ENCODE measurements at places on chromosomes 1 and 21.

DNA sequence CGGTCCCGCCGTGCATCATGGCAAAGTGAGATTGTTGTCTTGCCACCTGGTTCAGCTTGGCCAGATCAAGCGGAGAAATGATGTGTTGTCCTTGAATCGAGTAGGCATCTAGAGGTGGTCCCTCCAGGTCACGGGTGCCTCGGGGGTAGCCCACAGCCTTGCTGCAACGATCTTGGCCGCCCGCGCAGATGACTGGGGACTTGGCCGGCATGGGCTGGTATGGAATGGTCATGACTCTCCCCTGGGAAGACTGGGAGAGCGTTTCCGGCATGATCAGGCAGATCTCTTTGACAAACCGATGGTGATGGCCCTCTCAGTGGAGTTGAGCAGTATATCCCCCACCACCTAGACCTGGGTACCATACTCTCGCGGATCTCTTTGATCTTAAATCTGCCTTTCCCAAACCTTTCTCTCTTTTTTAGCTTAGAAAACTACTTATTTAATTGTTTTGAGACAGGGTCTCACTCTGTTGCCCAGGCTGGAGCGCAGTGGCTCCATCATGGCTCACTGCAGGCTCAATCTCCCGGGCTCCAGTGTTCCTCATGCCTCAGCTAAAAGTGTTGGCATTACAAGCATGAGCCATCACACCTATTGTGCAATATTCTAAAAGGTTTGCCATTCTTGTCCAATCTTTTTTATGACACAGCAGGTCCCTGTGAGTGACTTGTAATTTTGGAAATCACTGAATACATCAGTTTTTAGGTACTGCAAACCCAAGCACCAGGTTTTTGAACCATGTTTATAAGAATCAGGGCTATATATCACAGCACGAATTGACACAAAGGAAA lies 9.4 kb upstream of the ELAPOR1 start:
- DNase-seq = no peak

GRCh38 chr1:60133848-60134247 lies 60.3 kb upstream of the C1orf87 start:
- no peak for DNase-seq

- DNase-seq = no peak
These were observed 8.3 kb upstream of the TNFRSF1B start for GRCh38 chr1:12158357-12159092.

DNA sequence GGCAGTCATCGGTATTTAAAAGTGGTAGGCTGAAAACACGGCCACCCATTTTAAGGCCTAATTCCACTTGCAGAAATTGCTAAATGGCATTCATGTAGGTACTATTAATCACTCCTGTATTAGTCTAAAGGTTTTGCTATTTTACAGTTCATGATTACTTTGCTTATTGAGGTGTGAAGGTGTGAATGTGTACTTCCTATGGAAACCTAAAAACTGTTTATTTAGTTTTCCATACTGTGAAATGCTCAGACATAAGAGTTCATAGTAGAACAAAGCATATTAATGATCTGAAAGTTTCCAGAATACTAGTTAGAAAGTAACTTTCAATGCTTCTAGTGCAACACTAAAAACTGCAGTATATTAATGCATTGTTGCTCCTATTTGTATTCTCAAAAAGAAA lies 69.8 kb downstream of the ITGB3BP start:
- DNase-seq = no peak

GRCh38 chr1:41539418-41539805 lies 54.9 kb upstream of the EDN2 start:
- peak; percentile 43 for DNase-seq

- no peak for DNase-seq
These were observed 878.3 kb upstream of the CXADR start for GRCh38 chr21:16634515-16634914.

DNA sequence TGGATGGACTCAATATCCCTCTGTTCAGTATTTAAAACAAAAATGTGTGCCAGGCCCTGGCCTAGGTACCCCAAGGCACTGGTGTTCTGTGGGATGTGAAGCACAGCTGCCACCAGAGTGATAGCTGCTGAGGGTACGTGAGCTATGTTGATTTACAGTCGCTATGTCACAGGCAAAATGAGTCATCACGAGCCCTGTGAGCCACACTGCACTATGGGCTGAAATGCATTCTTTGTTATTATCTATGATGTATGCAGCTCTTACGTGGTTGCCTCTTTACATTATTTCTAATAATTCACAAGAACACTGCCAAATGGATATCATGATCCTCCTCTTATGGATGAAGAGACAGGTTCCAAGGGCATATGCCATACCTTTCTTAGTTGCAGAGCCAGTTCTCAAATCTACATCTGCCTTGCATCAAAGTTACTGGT lies 2.1 kb downstream of the TEX38 start:
- DNase-seq = no peak

DNA sequence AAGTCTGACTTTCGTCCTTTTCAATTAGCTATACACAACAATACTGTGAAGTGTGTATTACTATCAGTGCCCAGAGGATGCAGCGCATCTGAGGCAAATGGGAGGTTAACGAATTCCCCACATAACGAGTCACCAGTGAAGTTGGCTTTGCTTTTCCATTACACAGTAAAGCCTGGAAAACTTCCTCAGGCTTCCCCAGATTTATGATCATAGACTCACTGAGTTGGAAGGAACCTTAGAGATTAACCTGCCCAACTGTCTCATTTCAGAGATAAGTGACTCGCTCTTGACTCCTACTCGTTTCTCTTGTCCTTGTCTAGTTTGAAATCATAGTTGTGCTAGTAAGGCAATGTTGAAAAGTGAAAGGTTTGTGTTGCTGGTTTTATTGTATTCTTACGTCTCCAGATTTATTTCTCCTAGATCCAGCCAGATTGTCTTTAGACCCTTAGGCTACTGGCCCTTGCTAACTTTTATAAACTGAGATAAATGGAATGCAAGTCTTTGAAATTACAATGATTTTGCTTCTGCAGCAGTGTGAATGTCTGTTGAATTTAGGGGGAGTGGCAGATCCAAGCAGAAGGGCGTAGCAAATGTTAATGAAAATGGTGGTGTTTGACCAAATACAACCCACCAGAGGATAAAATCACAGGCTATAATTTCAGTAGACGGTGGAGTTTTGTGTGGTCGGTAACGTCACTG lies 17.3 kb downstream of the S1PR1 start:
- DNase-seq = no peak

DNA sequence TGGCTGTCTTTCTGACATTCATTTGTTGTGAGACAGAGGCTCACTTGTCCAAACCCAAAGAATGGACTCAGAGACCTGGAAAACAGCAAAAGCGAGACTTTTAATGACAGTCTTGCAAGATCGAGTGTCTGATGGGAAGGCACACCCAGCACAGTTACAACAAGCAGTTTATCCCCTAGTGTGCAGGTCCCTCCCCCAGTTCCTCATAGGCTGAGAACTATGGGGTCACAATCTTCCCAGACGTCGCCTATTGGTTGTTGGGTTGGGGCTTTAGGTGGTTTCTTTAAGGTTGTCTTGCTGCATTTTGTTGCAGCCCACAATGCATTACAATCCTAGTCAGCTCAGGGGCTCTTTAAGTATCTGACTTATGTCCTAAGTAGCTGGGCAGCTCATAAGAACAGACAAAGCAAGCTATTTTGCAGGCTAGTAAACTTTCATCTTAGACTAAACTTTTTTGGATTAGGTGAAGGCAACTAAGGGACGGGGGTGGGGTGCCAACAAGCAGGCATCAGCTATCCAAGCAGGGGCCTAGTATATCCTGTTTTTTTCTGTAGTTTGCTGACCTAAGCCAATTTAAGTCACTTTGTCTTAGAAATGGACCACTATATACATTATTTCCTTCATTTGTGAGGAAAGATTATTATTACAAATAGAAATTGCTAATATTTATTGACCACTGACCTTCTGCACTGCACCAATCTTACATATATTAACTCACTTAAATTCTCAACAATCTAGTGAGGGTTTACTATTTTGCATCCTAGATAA lies 151.8 kb downstream of the SETD4 start:
- no peak for DNase-seq

DNA sequence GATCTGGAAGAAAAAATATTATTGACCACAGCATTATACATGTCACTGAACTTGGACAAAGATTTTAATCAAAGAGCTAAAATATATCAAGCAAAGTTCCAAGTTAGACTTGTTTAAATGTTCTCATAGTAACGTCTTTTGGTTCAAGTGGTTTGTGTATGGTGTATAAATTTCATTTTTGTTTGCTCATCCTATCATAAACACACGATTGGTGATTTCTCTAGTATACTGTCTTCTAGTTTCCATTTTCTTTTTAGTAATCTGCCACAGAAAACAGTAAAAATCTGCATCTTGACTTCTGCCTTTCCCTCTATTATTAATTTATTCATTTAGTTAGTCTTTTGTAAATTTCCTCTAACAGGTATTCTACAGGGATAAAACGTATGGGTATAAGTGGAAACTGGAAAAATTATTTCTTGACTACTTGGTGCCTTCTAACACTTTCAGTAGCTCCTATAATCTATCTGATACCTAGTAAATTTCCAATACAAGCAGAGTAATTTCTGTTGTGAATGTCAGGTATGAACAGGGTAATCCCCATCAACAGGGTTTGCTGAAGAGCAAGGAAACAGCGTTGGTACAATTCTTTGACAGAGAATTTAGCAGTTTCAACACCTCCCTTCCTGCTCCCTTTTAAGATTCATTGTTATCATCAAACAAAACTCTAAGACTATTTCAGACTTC lies 268.0 kb downstream of the PTPRC start:
- no peak for DNase-seq

- no peak for DNase-seq
These were observed 8.1 kb downstream of the CYP4X1 start for GRCh38 chr1:47031585-47031984.

- no peak for DNase-seq
These were observed 267.7 kb upstream of the PROX1 start for GRCh38 chr1:213720032-213720431.

GRCh38 chr1:97350241-97350640 lies 570.6 kb downstream of the DPYD start:
- DNase-seq = no peak

DNA sequence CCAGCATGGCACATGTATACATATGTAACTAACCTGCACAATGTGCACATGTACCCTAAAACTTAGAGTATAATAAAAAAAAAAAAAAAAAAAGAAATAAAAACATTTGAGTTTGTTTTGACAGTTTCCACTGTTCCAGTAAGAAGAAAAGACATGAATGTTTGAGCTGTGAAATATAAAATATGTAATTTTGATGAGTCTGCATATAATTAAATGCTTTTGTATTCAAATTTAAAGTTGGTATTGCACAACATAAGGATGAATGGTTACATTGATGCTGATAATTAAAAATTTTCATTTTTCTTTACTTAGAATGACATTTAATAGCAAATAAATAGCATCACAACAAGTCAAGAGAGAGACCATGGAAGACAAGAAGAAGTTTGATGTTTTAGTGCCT lies 212.0 kb upstream of the RRP15 start:
- DNase-seq = no peak

- DNase-seq = no peak
These were observed 4.9 kb upstream of the ABCA4 start for GRCh38 chr1:94125551-94126514.

- DNase-seq = peak; percentile 89
These were observed 11.4 kb upstream of the PHLDA3 start for GRCh38 chr1:201480231-201481003.

- no peak for DNase-seq
These were observed 71.4 kb upstream of the HSPA13 start for GRCh38 chr21:14454016-14455009.

DNA sequence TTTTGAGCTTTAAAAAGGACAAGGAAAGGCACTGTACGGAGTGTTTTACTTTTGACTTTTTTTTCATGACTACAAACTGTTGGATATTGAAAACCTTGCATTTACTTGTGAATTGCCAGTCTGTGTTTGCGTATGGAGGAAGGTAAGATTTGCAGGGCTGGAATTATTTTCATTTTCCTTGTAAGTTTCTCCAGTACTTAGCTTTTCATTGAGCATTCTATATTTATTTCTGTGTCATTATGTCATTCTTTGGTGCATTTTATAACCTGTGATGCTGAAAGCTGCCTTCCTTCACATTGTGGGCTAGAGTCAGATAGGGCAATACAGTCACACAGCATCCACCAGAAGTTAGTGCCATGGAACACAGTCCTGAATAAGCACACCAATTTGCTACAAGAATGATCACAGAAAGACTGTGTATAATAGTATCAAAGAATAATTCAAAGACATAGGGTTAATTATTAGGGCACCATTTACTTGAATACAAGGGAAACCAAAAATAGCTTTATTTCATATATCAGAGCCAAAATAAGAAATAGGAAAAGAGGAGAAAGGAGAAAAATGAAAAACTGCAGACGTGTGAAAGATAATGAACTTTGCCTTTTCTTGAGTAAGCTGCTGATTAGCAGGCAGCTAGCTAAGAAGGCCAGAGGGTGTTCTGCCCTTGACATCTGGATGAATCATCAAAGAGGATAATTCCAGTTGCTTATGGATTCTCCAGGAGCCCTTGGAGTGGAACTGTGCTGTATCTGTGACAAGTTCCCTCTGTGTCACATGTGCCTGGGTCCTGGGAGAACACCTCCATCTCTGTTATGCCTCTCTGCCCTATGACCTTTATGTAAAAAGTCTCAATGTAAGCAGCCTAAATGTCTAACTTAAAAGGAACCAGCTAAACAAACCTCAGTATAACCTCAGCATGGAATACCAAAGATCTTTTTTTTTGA lies 8.0 kb upstream of the FAM20B start:
- DNase-seq = peak; percentile 19

GRCh38 chr1:36096500-36097432 lies 8.1 kb downstream of the ADPRS start:
- no peak for DNase-seq

DNA sequence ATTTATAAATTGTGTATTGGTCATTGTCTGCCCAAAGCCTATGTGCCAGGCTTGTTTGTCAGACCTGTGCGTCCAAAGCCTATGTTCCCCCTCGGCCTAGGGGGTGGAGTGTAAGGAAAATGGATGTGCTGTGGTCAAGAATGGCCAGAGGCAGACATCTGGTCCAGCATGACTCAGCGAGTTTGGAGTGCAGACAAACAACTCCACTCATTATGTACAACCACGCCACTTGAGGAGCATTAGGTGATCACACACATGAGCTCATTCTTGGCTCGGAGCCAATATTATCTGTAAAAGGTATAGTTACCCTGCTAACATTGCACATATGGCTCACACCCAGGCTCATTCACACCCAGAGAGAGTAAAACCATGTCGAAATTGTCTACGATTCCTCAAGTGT lies 1047.6 kb upstream of the ADGRL4 start:
- DNase-seq = no peak

Data from suppressor macrophage (primary cell).